Cerebellum (tissue), 4 donors: ENCODE measurements at places on chromosomes 4 and X.
A peak's percentile ranks its signal among the peaks of the same experiment; 100 is the strongest.

GRCh38 chr4:182246401-182247205, 3.4 kb downstream of the TENM3 start:
- no peak for DNase-seq

DNA sequence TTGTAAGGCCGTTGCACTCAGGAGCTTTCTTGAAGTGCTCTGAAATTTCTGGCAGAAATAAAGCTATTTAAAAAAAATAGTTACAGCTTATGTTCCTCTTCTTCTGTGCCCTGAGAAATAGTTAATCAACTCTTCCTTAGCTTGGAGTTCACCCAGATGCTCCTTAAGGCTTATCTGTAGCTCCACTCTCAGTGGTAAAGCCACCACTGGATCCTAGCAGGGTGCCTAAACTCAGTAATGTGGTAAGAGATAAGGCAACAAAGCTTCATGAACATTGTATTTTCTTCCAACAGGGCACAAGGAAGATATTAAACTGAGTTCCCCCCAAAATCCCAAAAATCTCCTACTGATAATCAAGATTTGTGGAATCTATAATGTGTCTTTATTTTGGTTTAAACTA, 299.5 kb downstream of the MAPK10 start:
- no peak for DNase-seq

GRCh38 chrX:63855896-63856295, 70.9 kb upstream of the ARHGEF9 start:
- no peak for DNase-seq

DNA sequence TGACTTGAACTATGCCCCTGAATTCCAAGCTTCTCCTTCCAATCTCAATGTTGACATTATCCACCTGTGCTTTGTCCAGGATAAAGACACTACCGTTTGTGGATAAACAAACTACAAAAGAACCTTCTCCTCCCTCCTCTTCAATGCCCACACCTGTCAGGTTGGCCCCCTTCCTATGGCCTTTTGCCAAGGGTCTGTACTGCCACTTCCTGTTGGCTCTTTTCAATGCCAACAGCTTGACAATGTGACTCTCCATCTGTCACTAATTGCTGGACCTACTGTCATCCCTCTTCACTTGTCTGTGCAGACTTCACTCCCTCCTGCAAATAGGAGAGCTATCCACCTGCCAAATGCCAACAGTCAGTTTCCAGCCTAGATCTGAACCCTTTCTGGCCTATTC, 35.8 kb upstream of the MID1 start:
- DNase-seq, result peak; percentile 75

- DNase-seq, result no peak
Measured at GRCh38 chr4:168397611-168398169, 79.1 kb upstream of the DDX60 start.

GRCh38 chr4:77078401-77078800, 2.6 kb upstream of the CCNI start:
- DNase-seq, result no peak

- DNase-seq, result no peak
Measured at GRCh38 chr4:91963486-91963885, 340.3 kb upstream of the GRID2 start.

GRCh38 chr4:151641167-151641566, 119.6 kb downstream of the GATB start:
- DNase-seq, result no peak

DNA sequence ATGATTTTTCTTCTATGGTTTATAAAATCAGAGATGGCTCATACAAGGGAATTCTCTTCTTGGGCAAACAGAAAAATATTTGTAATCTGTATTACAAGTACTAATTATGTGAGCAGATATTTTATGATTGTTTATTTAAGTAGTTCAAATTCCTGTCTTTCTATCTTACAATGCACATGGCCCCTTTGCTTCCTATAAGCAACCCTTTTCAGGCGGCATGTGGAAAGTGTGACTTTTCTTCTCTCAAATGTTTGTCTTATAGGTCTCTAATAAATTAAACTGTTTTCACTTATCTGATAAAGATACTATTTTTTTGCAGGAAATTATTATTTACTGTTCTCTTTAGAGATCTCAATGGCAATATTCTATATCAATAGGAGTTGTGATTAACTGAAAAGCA, 259.3 kb upstream of the MAGEB18 start:
- DNase-seq, result no peak

GRCh38 chr4:177740563-177740962, 298.3 kb upstream of the AGA start:
- DNase-seq, result no peak

- no peak for DNase-seq
Measured at GRCh38 chr4:38711066-38711465, 47.1 kb downstream of the KLF3 start.

- DNase-seq, result no peak
Measured at GRCh38 chrX:107704587-107704986, 71.0 kb downstream of the TSC22D3 start.

DNA sequence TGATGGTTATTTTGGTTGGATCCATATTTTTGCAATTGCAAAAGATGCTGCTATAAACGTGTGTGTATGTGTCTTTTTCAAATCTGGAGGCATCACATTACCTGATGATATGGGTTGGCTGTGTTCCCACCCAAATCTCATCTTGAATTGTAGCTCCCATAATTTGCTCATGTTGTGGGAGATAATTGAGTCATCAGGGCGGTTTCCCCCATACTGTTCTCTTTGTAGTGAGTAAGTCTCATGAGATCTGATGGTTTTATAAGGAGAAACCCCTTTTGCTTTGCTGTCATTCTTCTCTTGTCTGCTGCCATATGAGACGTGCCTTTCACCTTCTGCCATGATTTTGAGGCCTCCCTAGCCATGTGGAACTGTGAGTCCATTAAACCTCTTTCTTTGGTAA, 33.4 kb downstream of the APOOL start:
- DNase-seq, result no peak

DNA sequence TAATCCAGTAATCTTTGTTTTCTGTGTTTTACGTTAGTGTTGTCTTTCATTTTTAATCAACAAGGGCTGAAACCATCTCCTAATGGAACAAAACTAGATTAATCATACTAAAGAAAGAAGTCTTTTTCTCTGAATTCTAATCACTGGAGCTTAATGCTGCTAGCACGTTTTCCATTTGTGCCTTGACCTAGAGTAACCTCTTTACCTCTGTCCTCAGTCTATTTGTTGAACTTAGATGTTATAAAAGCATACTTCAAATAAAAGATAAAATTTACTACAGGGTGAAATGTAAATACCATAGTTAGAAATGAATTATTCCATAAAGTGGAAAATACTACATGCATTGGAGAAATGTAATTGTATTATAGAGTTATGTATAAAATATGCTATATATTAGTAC, 207.1 kb downstream of the NKX6-1 start:
- DNase-seq, result no peak

- no peak for DNase-seq
Measured at GRCh38 chr4:59243038-59243437, 1957.1 kb upstream of the ADGRL3 start.

- DNase-seq, result no peak
Measured at GRCh38 chr4:44646151-44646550, 5.3 kb downstream of the YIPF7 start.

DNA sequence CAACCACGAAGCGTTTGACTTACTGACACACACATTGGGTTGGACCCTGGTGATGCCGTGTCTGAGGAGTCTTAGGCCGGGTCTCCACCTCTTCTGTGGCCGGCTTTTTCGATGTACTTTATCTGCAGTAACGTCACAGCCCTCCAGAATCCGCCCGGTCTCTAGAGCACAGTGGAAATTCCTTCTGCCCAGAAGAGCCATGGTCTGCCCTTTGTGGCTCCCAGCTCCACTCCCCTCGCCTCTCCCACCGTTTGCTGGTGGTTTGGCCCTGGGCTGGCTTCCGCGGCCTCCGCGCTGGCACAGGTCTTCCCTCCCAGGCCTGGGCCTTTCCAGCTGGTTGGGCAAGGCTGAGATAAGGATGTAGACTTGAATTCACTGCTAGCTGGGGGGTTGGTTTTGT, 4.3 kb downstream of the MAEA start:
- DNase-seq, result no peak

GRCh38 chrX:150167482-150168324, 195.4 kb upstream of the MAMLD1 start:
- DNase-seq, result no peak

DNA sequence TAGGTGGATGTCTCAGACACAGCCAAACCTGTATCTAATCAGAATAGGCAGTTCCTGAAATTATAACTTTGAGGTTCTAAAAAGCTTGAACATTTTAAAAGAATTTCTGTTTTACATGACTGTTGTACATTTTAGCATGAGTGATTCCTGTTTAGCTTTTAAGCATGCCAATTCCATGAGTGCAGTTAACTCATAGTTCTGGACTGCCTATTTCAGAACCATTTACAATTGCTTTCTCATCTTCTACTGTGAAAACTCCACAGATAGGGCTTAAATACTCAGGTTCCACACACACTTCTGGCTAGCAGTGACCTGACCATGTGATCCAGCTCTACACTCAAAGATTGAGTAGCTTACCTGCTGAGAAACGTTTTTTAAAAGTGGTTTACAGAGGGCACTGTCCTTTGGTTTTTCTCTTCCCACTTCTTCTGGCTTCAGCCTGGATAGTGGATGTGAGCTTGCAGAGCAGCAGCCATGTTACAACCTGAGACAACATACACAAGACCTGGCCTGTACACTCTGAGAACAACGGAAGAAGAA, 280.8 kb downstream of the ANKRD50 start:
- DNase-seq, result no peak

GRCh38 chrX:134244043-134244442, 7.1 kb downstream of the CCDC160 start:
- DNase-seq, result no peak

- DNase-seq, result peak; percentile 7
Measured at GRCh38 chr4:103934178-103934789, 214.5 kb upstream of the TACR3 start.

DNA sequence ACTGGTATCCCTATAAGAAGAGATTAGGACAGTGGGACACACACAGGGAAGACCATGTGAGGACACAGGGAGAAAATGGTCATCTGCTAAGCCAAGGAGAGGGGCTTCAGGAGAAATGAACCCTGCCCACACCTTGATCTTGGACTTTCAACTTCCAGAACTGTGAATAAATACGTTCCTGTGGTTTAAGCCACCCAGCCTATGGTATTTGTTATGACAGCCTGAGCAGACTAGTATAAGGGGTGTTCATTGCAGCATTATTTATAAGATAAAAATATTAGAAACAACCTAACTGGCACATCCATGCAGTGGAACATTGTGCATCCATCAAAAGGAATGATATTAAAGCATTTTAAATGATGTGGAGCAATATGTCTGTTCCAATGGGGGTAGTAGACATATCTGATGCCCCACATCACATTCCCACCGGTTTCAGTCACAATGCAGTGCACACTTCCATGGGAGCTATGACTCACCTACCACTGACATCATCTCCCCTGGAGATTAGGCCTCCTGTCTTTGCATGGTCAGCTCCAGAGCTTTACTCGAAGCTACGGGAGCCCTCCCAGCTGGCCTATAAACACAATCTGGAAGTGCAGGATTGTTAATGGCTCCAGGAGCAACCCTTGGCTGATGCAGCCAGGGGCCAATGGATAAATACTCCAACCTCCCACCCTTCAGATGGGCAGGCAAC, 38.9 kb upstream of the MAMLD1 start:
- DNase-seq, result no peak

DNA sequence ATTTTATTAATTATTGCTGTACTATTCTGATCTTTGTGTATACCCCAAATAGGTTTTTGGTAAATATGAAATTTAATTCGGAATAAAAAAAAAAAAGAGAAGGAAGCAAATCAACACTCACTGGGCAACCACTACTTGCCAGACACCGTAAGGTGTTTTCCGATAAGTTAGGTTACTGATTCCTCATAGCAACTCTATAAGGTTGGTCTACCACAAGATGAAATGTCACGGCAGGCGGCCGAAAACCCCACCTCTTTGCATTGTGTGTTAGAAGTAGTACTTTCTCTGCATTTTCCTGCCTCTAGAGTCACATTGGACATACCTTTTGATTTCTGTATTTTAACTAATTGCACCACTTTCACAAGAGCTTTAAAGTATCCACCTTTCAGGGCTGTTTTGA, 44.5 kb upstream of the RASGEF1B start:
- DNase-seq, result no peak

GRCh38 chr4:150411520-150411919, 170.4 kb upstream of the MAB21L2 start:
- no peak for DNase-seq

DNA sequence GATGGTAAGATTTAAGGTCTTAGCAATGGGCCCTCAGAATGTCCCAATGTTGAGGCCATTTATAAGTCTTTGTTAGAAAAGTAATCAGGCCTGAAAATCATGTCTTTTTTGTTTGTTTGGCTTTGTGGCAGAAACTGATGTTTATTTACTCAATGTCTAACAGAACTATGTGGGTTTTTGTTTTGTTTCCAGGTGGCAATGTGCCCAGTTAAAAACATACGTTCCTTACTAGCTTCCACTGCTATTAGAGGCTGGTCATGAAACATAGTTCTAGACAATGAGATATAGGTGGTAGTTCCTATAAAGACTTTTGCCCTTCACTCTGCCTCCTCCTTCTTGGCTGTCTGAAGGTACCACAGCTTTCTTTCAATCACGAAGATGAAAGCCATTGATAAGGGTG, 108.8 kb downstream of the C4orf51 start:
- DNase-seq, result no peak

DNA sequence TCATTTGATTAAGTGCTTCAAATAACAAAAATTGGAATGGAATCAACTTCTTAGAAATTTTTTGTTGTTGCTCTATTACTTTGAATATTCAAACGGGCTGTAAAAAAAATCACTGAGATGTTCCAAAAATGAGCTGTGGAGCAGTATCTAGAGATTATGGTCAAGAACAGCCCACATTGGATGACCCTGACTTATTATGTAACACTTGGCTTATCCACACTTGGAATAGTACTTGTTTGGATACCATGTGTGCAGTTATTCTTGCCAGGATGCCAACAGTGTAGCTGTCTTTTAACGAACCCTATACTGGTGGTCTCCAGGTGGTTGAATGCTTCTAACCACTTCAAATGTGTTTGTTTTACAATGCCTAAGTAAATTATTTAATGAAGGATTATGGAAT, 64.9 kb upstream of the CAMK2D start:
- peak; percentile 58 for DNase-seq

GRCh38 chr4:21827575-21827974, 121.0 kb downstream of the KCNIP4 start:
- DNase-seq, result no peak

GRCh38 chr4:123423819-123424218, 27.2 kb downstream of the SPRY1 start:
- no peak for DNase-seq

- no peak for DNase-seq
Measured at GRCh38 chr4:76090241-76090691, 15.8 kb downstream of the ART3 start.

GRCh38 chrX:153590961-153591956, 7.7 kb downstream of the CCNQ start:
- DNase-seq, result no peak
